Colonic mucosa (tissue), 4 donors: ENCODE measurements at places on chromosomes 2 and 18.

DNA sequence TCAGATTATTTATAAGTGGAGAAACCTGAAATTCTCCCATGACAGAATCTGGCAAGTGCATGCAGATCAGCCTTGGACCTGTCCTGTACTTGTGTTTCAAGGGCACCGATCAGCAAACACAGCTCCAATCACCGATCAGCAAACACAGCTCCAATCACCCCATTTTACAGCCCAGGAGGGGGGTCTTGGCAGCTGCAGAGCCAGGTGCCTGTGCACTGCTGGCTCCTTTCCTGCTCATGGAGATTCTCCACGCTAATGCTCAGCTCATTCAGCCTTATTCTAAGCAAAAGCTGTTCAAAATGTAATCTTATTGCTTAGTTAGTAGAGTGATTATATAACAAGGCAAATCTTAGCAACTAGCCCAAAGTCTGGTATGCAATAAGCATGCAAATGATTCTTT lies 623.1 kb upstream of the HS6ST1 start:
- no peak for DNase-seq

- no peak for DNase-seq
Observed at GRCh38 chr2:75592030-75592429, 31.3 kb upstream of the EVA1A start.

DNA sequence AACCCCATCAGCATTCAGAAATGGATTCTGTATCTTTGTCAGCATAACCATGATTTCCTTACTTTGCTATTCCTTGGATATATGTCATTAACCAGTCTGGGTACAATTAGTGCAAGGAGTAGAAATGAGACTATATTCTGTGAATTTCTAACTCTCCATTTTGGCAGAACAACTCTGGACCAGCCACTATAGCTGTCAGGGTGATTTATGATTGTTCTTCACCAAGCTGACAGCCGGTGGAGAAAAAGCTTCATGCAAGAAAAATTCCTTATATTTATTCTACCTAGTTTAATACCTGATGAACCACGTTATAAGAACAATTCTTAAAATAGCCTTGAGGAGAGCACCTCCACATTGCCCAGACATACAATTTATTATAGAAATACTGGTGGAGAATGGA lies 431.2 kb upstream of the TCF4 start:
- DNase-seq: no peak

GRCh38 chr2:54858021-54858681 lies 134.7 kb downstream of the EML6 start:
- DNase-seq: no peak

DNA sequence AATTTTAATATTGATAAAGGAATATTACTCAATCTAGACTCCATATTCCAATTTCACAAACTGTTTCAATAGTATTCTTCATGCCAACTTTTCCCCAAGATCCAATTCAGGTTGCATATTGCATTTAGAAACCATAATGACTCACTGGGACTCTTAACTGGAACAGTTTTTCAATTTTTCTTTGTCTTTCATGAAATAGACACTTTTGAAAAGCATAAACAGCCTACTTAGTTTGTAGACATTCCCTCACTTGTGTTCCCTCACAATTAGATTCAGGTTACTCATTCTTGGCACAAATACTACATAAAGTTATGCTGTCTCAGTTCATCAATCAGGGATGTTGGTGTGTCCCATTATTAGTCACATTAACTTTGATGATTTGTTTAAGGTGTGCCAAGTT lies 1768.4 kb upstream of the PIK3C3 start:
- DNase-seq: no peak

DNA sequence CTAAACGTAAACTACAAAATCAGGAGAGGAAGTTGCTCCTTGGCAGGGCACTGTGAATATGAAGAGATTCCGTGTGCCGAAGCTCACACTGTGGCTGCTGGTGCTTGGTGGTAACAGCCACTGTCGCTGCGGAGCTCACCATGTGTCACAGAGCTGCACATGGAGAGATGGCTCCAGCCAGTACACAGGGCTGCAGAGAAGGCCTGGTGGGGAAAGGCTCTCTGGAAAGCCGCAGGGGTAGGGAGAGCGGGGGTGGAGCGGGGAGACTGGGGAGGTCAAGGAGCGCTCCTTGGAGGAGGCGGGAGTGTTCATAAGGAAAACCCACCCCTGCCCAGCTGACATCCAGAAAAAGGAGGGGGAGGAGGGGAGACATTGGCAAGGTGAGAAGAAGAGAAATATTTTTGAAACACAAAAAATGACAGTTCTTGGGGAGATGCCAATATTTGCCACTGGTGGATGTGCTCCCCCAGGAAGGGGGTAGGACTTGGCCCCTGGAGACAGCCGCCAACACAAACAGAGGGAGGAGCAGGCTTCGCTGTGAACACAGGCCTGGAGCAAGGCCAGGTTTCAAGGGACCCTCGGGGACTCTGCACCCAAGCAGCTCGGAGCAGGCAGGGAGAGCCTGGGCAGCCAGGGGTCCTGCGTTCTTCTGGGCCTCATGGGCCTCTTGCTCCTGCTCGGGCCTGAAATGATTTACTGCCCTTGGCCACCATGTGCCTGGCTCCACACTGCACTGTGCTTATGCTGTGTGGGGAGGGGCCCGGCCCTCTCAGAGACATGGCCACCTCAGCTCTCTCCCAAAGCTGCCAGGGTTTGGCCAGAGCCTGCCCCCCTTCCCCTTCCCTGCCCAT lies 102.6 kb upstream of the GLI2 start:
- no peak for DNase-seq

GRCh38 chr2:62042944-62043343 lies 137.5 kb downstream of the COMMD1 start:
- no peak for DNase-seq

GRCh38 chr2:160942476-160943142 lies 217.6 kb upstream of the TANK start:
- no peak for DNase-seq

DNA sequence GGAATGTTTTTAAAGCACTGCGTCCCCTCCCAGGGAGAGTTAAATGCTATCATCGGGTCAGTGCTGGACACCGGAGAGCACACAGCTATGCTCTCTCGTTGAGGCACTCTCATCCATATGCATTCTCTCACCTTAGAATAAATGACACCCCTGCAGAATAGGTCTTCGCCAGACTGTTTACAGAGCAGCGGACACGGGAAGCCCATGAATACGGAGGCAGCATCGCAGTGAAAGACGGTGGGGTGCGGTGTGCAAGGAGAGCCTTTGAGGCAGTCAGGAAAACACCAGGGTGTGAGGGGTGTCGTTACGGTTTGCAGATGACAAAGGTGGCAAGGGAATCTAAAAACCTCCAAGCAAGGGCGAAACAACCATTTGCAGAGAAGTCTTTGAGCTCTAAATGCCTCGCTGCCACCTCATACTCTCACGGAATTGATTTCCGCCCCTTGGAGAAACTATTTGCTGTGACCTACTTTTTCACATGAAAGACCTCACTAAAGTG lies 169.2 kb upstream of the FHL2 start:
- DNase-seq: no peak

DNA sequence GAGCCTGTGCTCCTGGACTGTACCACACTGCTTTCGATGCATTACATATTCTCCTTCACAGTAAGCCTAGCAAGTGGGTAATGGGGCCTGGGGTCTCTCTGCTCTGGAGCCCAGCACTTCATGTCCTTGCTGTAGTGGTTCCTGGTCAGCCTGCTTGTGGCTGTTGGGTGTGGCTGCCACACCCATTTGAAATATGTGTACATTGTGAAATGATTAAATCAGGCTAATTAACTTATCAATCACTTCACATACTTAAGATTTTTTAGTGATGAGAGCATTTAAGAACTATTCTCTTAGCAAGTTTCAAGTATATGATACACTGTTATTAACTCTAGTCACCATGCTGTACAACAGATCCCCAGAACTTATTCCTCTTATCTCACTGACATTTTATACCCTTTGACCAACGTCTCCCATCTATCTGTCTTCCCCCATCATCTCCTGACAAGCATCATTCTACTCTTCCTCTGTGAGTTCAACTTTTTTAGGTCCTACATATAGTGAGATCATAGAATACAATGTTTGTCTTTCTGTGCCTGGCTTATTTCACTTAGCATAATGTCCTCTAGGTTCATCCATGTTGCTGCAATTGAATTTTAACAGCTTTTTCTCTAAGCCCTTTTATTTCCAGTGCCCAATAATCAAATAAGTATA lies 92.1 kb downstream of the LYPD6 start:
- DNase-seq: no peak

- no peak for DNase-seq
Observed at GRCh38 chr2:219789476-219789875, 162.0 kb downstream of the SLC4A3 start.

GRCh38 chr2:174282441-174282840 lies 34.1 kb upstream of the OLA1 start:
- DNase-seq: no peak

- DNase-seq: no peak
Observed at GRCh38 chr2:48249631-48250473, 280.1 kb upstream of the STON1 start.

DNA sequence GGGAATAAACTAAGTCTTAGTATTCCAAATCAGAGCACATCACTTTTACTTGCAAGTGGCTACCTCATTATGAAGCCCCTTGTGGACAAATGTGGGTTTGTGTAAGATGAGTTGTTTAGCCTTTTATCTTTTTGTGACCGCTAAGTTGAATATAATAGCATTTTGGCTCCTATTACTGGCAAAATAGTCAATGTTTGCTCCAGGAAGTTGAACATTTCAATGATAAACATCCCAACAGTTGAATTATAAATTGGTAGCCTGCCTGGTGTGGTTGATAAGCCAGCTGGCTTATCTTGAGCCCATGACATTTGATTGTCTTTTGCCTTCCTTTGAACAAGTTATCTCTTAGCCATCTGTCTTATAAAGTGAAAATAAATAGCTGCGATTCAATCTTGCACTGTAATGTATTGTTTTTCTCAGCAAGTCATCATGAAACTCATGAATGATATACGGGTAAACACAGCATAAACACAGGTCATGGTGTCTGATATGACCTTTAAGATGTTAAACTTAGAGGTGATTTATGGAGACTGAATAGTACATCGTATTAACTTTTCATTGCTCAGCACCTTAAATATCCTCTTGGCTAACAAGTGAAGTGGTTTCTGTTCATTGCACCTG lies 338.4 kb downstream of the SOCS6 start:
- no peak for DNase-seq

- no peak for DNase-seq
Observed at GRCh38 chr18:13461469-13461868, 242.9 kb downstream of the LDLRAD4 start.

DNA sequence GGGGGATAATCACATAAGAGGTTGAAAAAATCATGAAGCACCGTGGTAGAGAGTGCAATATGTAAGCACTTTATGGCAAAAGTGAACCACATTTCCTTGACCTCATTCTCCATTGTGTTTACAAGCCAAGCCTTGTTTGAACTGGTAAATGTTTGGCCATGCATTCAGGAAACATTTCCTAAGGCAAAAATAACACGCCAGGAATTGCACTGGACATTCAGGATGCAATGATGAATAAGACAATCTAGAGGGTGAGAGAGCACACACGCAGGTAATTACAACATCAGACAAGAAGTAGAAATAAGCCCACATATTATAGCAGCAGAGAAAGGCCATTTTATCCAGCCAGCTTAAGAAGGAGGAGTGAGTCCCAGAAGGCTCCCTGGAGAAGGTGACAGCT lies 218.0 kb upstream of the OSR1 start:
- peak; percentile 33 for DNase-seq

- no peak for DNase-seq
Observed at GRCh38 chr2:217863883-217864282, 138.9 kb downstream of the TNS1 start.

DNA sequence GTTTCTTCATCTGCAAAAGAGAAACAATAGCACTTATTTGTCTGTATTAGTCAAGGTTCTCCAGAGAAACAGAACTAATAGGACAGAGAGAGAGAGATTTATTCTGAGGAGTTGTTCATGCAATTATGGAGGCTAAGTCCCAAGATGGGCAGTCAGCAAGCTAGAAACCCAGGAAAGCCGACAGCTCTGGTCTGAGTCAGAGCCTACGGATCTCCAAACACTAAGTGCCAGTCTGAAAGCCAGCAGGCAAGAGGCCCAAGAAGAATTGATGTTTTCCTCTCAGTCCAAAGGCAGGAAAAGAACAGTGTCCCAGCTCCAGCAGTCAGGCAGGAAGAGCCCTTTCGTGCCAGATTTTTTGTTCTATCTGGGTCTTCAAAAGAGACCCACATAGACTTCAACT lies 36.5 kb upstream of the SLC66A3 start:
- no peak for DNase-seq

DNA sequence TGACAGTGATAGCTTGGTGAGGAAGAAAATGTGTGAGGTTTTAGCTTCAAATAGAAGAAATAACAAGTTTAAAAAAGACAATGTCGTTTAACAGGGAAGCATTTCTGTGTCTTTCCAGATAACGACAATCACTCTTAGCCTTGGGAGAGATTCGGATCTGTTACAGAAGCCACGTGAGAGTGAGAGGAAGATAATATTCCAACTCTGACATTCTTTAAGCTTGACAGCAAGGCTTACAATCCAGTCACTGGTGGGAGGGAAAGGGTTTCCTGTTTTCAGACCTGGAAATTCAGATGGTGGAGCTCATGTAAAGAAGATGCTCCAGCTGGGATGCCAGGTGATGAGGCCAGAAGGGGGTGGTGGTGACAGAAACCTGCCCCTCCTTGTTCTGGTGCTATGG lies 30.8 kb downstream of the FBXO48 start:
- DNase-seq: no peak

- no peak for DNase-seq
Observed at GRCh38 chr2:182730486-182730885, 14.4 kb downstream of the DNAJC10 start.

- no peak for DNase-seq
Observed at GRCh38 chr2:241204490-241204889, 16.0 kb downstream of the ANO7 start.

DNA sequence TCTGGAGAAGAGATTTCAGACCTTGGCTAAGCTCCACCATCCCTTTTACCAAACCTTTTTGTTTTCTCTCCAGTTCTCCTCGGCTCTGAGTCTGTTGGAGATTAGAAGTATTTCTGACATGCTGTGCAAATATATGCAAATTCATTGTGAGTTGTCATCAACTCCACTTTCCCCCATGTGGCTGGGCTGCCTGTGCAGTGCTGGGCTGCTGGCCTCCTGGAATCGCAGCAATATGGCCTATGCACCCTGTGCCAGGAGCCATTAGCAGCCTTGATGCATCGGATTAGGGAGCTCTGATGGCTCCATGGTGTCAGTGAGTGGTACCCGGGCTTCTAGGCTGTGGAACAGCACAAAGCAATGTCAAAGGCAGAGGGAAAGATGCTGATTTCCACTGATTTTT lies 80.0 kb downstream of the GPR39 start:
- no peak for DNase-seq

DNA sequence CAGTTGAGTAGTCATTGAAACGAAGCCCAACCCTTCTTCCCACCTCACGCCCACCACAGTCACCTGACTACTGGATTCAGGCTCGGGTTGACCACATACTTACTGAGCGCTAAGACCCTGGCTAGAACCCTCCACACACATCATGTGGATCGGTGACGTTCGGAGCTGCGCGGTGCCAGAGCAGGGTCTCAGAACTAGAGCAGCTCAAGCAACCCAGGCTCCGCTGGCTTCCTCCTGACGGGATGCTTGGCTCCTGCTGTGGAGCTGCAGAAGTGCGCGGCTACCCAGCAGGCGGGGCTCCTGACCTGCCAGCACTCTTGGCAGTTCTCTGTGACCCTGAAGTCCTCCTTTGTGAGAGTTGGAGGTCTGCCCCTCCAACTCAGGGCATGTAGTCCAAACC lies 90.6 kb upstream of the MBOAT2 start:
- DNase-seq: peak; percentile 14

GRCh38 chr18:37705016-37705415 lies 139.4 kb upstream of the CELF4 start:
- DNase-seq: no peak

- peak; percentile 67 for DNase-seq
Observed at GRCh38 chr2:10493634-10494281, 45.6 kb upstream of the ODC1 start.
